ENCODE measurements at places on chromosomes 6 and 20.

DNA sequence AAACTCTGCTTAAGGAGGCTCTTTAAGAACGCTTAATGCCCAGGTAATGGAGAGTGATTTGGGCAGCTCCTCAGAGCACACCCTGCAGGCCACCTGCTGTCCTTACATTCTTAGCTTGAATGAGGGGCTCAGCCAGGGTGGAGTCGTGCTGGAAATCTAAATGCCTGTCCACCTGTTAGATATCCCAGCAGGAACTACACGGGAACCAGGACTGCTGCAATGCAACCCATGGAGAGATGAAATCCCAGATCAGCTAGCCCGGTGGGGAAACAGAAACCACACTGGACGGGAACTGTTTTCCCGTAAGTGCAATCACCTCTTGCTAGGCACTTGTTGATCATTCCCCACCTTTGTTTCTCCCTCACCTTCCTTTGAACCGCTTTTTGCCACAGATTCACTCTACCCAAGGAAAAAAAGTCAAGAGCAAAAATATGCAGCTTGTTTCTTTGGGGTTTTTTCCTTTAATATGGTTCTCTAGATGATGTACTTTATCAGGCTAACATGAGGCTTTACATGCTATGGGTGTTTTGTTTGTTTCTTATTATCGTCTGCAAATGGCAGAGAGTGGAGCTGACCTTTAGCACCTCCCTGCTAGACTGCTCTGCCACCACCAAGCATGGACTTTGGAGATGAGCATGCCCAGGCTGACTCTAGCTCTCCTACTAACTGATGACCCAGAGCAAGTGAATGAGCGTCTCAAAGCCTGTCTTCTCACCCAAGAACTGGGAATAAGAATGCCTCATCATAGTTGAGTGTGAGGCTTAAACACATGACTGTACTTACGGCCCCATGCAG, 125.9 kb upstream of the TNFAIP3 start:
- DNase-seq: no peak

DNA sequence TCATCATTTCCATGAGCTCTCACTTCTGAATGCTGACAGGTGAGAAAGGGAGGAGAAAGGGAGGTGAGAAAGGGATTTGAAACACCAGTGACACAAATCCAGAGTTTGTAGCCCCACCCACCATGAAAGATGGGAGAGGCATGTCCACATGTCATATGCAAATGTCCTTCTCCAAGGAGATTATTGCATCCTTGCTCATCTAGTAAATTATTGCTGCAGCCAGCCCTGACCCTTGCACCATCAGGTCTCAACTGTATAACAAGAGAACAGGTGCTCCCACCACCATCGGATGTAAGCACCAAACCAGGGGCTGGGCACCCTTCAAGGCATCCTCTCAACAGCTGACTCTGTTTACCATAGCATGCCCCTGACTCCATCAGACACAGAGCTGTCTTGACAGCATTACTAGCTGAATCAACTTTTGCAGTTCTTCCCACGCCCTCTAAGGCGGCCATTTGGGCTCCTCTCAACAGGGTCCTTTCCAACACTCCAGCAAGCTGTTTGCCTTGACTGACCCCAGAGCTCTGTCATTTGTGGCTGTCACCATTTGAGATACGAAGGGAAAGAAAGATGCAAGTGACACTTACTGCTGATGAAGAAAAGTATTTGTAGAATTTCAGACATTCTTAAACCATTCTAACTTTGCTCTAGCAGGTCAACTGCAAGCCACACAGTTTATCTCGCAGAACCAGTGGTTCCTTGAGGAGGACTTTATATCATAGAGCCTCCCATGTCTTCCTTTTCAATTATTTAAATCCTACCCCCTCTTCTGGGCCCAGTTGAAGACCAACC, 14.2 kb downstream of the GFOD1 start:
- DNase-seq: no peak

DNA sequence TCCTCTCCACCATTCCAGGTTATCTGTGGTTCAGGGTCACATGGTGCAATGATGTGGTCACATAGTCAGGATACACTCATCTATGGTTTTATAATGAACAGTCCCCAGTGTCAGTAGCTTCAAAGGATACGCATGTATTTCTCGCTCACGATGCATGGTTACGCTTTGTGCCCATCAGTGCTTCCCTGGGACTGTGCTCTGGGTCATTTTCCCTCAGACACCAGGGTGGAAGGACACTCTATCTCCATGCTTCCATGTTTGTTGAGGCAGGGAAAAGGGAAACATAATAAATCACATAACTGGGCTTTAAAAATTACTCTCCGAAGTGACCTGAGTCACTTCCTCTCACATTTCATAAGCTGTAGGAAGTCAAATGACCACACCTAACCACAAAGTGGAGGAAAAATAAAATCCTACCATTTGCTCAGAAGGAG, 394.8 kb upstream of the NOX3 start:
- DNase-seq: no peak

- DNase-seq: peak; percentile 69
Measured at GRCh38 chr20:31945785-31946184, 6.1 kb downstream of the PDRG1 start.

- DNase-seq: no peak
Measured at GRCh38 chr6:108171918-108172516, 6.2 kb downstream of the NR2E1 start.

Measured in NCI-H1694 (cell line).